ENCODE measurements at places on chromosomes 5 and 9. TPM values are rescaled to one million over a fixed set of nuclear protein-coding genes. Genes with fewer than 3 reads are reported as not detected.

GRCh38 chr5:174363934-174364333, 318.4 kb downstream of the NSG2 start:
- no peak for DNase-seq

Gene LVRN
- polyA plus RNA-seq = 0.03 TPM

Gene PCDHB12
- not detected for polyA plus RNA-seq

GRCh38 chr9:137311171-137311985, 9.3 kb upstream of the NRARP start:
- peak; percentile 82 for DNase-seq

Gene IRGM
- polyA plus RNA-seq = not detected

Gene GHR
- polyA plus RNA-seq = 0.03 TPM

Gene VCAN
- 21.1 TPM for polyA plus RNA-seq

Gene PBX3
- 10.7 TPM for polyA plus RNA-seq

Gene ZNF483
- polyA plus RNA-seq = 1.0 TPM

DNA sequence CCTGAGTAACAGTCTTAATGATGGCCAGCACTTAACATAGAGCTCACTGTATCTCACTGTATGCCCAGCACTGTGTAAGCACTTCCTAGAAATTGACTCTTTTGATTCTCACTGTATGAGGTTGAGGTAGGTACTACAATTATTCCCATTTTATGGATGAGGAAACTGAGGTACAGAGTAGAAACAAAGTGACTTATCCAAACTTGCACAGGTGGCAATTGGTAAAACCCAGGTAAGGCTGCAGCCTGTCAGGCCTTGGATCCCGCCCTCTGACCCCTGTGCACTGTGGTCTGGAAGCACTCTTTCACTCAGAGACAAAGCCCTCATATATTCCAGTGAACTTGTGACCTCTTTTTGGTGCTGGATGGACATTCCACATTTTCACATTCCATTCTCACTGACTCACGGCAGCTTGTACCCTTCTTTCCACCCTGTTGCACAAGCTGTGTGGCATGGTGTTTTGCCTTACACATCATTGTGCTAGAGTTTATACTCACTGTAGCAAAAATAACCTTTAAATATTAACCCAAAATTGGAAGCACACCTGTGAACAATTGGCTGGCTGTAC, 21.7 kb downstream of the ANKRD55 start:
- DNase-seq = peak; percentile 52

Gene C5orf63
- 4.1 TPM for polyA plus RNA-seq

Gene HRCT1
- 0.41 TPM for polyA plus RNA-seq

- no peak for DNase-seq
Observed at GRCh38 chr5:95283022-95283615, 1.8 kb downstream of the MCTP1 start.

DNA sequence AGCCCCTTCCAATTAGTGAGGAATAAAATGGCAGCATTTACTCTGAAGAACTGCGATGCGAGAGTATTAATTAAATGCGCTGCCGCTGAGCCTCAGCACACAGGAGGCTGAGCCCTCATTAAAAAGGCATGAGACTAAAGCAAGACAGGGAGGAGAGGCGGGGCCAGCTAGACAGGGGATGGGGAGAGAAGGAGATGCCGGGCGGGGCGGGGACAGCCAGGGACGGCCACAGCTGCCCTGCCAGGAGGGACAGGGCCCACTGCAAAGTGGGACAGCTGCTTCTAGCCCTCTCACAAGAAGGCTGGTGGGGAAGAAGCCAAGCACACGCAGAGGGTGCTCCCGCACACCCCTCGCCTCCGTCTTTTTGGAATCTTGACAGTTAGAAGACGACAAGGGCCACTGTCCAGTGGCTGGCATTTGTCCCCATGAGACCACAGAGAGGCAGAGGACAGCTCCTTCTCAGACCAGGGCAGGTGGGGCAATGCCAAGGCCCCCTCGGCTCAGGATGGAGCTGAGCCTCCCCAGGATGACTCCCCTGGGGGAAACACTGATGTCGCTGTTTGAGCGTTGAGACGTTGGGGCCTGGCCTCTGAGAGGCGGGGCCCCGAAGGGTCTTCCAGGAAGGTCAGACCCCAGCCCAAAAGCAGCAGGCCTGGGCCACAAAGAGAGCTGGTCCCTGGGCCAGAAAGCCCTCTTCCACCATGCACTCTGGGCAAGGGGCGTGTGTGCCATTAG, 26.9 kb downstream of the ADAMTS2 start:
- DNase-seq = no peak

Gene GABRG2
- not detected for polyA plus RNA-seq

Gene VPS13A
- polyA plus RNA-seq = 12.3 TPM

GRCh38 chr5:173456181-173456580, 128.0 kb upstream of the STC2 start:
- no peak for DNase-seq

Gene AMBP
- polyA plus RNA-seq = 6.1 TPM

DNA sequence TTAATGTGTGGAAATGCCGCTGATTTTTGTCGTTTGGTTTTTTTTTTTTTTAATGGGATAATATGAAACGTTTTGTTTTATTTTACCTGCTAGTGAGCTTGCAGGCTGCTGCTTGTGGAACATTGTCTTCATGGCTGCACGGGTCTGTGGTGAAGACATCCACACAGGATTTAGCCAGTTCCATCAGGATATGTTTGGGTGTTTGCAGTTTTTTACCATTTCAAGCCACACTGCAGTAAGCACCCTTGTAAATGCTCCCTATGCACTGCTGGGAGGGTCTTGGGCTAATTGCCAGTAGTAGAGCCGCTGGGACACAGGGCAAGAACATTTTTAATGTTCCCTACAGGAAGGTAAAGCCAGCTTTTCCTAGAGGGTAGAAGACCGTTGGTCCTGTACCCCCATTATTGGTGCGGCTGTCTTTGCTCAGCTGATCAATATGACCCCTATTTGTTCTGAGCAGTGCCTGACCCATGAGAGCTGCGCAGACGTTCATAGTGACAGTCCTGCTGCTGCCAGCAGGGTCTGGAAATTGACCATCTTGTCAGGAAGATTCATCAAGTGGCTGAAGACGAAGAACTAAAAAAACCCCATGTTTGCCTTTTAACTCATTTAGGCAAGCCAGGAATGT, 20.5 kb upstream of the EEIG1 start:
- DNase-seq = no peak

Gene FAM200C
- polyA plus RNA-seq = 2.6 TPM

DNA sequence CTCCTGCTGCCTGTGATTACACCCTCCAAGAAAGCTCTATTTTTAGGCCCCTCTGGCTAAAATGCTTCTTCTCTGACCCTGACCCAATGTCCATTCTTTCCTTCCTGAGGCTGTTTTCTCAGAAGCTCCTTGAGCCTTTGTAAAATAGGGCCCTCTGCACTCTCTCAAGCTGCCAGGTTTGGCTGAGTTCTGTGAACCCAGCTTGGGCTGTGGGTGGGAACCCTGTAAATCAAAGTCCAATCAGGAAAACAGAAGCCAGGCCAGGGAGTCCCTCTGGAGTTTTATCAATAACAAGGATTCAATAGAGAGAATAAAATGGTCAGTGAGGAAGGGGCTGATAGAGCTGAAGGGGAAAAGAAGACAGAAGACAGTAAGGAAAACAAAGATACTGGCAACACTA, 43.7 kb upstream of the ERCC6L2 start:
- no peak for DNase-seq

Gene ADGRV1
- polyA plus RNA-seq = 0.17 TPM

DNA sequence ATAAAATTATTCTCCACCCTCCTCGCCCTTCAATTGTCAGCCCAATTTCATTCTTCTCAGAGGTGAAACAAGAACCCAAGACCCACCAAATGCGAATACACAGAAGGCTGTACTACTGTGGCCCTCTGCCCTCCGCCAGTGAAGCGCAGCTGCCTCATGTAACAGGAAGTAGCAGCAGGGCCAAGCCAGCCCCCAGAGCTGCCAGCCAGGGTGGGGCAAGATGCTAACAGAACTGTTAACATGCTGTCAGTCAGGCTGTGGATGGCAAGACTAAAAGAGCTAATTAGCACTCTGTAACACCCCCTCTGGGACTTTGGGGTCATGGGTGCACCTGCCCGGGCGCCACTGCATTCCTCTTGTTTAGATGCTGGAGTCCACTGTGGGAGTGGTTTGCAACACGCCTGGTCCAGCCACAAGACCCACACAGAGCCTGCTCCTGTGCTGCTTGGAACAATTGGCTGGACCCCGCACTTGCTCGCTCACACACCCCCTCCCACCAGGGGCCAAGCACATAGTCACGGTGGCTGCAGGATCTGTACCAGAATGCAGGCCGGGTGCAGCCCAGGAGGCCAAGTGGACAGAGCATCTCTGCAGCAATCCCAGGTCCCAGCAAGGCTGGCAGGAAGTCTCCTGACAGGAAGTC, 14.5 kb upstream of the HEXB start:
- no peak for DNase-seq

Gene TEK
- 0.04 TPM for polyA plus RNA-seq

- no peak for DNase-seq
Observed at GRCh38 chr5:165015126-165015525, 1509.7 kb downstream of the MAT2B start.

- DNase-seq = peak; percentile 37
Observed at GRCh38 chr5:78467752-78468357, 107.4 kb downstream of the SCAMP1 start.

Gene PCDHGC5
- 0.03 TPM for polyA plus RNA-seq

- DNase-seq = no peak
Observed at GRCh38 chr9:110912419-110913291, 125.6 kb downstream of the LPAR1 start.

GRCh38 chr9:70491426-70492318, 77.2 kb upstream of the KLF9 start:
- DNase-seq = no peak

Gene PLCXD3
- polyA plus RNA-seq = 1.6 TPM

Gene FCN1
- not detected for polyA plus RNA-seq

DNA sequence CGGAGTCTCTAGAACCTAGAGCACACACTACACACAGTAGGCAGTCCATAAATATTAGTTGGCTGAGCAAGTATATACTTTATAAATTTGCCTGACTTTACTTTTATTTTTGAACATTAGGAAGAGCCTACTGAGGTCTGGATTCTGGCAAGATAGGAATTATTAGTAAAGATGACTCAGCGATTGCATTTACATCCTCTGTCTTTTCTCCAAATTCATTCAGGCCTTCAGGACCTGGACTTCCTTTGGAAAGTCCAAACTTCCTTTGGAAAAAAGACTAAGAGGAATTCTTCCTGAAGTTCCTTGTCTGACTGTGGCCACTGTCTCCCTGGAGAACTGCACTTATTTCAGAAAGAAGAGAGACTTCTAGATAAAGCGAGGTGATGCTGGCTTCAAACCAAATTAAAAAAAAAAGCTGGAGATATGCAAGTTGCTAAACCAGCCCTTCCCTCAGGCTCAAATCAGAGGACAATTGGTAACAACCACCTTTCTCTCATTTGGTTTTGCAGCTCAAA, 251.3 kb downstream of the GAS1 start:
- no peak for DNase-seq

GRCh38 chr5:60010328-60010727, 116.8 kb upstream of the PDE4D start:
- DNase-seq = no peak

Gene DMRTA1
- polyA plus RNA-seq = 0.62 TPM

Gene PSD2
- 0.03 TPM for polyA plus RNA-seq

Gene DBH
- not detected for polyA plus RNA-seq

- no peak for DNase-seq
Observed at GRCh38 chr9:128185979-128186965, 5.1 kb downstream of the CIZ1 start.

DNA sequence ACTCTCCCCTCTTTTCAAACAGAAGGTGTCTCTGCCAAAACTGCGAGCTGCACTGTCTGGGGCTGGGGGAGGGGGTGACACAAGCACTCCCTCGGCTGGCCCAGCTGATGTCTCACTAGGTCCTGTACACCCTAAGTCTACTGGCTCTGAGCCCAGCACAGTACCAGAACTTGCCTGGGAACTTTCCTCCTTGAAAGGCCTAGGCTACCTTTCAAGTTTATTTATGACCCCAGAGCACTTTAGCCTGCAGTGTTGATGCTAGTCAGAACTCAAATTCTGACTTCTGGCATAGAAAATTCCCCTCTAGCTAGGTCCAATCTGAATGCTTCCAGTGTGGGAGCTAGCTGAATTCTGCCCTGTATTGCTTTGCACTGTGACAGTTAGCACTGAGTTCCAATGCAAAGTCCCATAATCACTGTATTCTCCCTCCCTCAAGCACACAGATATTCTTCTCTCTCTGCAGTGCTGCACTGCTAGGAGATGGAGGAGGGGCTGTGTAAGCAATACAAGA, 10.5 kb downstream of the LURAP1L start:
- DNase-seq = no peak

- DNase-seq = peak; percentile 3
Observed at GRCh38 chr5:13553896-13554295, 390.6 kb downstream of the DNAH5 start.

GRCh38 chr9:121169094-121169601, 32.5 kb downstream of the RAB14 start:
- peak; percentile 35 for DNase-seq

DNA sequence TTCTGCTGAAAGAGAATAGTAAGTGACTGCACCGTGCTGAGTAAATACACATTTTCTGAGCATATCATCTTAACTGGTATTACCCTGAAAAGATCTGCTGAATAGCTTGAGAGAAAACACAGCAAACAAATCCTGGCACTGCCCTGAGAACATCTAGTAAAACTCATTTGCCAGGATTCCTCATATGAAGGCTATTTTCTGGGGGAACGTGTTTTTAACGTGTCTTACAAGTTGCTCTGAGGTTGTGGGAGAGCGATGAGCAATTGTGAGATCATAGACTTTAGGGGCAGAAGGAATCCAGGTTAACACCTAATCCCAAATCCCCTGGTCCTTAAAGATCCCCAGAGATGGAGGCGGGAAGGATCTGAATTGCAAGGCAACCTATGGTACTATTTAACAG, 331.9 kb upstream of the RFX3 start:
- no peak for DNase-seq

Gene N4BP3
- 0.15 TPM for polyA plus RNA-seq

DNA sequence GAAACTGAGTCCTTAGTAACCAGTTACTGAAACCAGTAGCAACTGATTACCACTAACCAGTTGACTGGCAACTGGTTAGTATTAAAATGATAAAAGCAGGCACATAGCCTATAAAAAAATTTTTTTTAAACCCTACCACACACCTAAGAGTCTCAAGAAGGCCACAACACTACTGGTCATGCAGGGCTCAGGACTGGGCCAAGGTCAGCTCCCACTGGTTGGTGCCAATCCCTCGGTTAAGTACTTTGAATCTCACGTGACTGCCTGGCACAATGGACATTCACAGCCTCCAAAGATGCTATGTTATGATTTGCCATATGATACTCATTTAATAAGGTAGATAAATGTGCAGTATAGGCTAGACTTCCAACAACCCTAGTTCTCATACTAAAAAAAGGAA, 8.5 kb downstream of the ANKH start:
- no peak for DNase-seq

- no peak for DNase-seq
Observed at GRCh38 chr5:153081385-153081784, 409.1 kb upstream of the GRIA1 start.

Gene C9orf152
- polyA plus RNA-seq = 0.10 TPM

- DNase-seq = no peak
Observed at GRCh38 chr9:120482424-120483186, 97.4 kb downstream of the CDK5RAP2 start.

DNA sequence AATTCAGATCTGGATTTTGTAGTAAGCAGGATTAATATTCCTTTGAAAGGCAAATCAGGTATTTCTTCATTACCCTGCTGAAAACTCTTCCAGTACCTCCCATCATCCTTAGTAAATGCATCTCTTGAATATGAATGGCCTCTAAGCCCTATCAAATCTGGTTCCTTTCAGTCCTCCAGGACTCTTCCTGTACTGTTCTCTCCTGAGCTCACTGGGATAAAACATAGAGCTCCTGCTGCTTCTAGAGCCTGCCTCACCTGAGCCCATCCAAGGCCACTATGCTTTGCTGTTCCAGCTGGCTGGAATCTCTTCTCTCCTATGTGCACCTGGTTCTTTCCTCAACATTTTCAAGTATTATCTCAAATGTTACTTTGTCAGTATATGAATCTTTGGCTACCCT, 803.3 kb upstream of the CTNND2 start:
- no peak for DNase-seq
